ENCODE measurements at places on chromosomes 11 and 22. TPM values are rescaled to one million over a fixed set of nuclear protein-coding genes. Genes with fewer than 3 reads are reported as not detected.

The MYEOV gene
- total RNA-seq: 4.2 TPM

DNA sequence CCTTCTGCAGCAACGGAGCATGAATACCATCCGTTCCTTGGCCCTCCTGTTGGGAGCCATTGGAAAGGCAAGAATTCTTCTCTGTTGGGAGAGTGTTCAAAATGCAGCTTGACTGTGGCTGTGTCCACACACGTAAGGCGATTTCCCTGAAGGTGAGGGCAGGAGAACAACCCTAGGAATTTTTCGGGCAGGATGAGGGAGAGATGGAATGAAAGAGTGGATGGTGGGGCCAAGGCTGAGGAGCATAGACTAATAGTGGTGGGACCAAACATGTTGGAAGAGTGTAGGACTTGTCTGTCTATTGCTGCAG lies 924.9 kb downstream of the TBC1D22A start:
- DNase-seq: no peak

- no peak for DNase-seq
Observed at GRCh38 chr22:45959719-45960476, 17.1 kb downstream of the WNT7B start.

- DNase-seq: no peak
Observed at GRCh38 chr22:44355716-44356070, 42.9 kb upstream of the SHISAL1 start.

- DNase-seq: no peak
Observed at GRCh38 chr22:30077279-30077880, 2.9 kb upstream of the HORMAD2 start.

- DNase-seq: no peak
Observed at GRCh38 chr22:31262312-31263133, 29.8 kb downstream of the PIK3IP1 start.

The HBG2 gene
- 12,811 TPM for total RNA-seq

The TRIM6 gene
- total RNA-seq: 1.9 TPM

Data from skin of body (tissue), 3 donors.